ENCODE measurements at places on chromosomes 6 and 20.
A peak's percentile ranks its signal among the peaks of the same experiment; 100 is the strongest.

DNA sequence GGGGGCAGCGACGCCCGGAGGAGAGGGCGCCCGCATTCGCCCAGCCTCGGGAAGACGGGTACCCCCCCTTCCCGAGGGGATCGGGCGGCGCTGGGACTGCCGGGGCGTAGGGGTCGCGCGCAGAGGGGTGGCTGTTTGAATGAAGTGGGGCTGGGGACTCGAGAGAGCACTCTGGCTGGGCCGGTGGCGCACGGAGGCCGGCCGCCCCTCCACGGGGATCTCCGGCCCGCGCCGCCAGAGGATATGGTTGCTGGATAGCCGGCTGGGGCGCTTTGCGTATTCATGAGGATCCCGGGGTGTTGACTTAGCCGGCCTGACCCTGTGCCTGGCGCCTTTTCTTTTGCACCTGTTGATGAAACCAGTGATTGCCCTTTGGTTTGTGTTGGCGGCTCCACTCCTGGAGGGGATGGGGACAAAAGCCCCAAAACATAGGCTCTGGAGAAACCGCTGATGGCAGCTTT is 469 bp downstream of the SYNJ2 start:
- DNase-seq, result peak; percentile 42

DNA sequence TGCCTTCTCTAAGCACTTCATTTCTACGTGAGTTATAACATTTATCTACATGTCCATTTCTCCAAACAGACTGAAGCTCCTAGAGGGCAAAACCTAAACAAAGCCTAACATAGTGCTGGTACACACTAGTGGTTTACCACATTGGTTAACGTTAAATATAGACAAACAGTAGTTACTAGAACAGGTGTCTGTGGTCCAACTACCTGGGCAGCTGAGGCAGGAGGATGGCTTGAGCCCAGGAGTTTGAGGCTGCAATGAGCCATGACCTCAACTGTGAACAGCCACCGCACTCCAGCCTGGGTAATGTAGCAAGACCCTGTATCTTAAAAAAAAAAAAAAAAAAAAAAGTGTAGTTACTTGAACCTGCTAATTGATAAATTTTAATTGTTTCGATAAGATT is 26.5 kb downstream of the PTPRK start:
- DNase-seq, result no peak

DNA sequence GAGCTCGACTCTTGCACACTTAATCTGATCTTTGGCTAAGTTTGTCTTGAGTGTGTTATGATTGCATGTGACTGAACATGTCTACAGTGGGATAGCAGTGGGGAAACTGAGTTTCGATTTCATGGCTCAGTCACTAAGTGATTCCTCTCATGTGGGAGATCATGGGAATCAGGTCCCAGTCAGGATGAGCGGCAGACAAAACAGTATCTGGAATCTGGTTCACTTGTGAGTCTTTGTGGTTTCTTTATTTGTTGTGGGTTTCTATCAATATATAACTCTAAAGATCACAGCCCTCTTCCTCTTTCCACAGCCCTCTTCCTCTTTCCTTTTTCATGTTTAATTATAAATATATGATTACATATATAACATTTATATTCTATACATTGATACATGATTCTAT is 4.0 kb downstream of the RPP21 start:
- DNase-seq, result no peak

- peak; percentile 5 for DNase-seq
Observed at GRCh38 chr20:64131406-64131805, 24.0 kb upstream of the NPBWR2 start.

DNA sequence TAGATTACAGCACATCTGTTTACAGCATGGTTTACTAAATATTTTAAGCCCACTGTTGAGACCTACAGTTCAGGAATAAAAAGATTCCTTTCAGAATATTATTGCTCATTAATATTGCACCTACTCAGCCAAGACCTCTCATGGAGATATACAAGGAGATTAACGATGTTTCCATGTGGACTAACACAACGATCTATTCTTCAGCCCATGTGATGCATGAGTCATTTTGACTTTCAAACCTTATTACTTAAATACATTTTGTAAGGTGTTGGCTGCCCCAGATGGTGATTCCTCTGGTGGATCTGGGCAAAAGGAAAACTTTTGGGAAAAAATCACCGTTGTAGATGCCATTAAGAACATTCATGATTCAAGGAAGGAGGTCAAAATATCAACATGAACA is 48.0 kb upstream of the SDHAF4 start:
- no peak for DNase-seq

- DNase-seq, result peak; percentile 81
Observed at GRCh38 chr20:44080646-44081267, 106.2 kb downstream of the JPH2 start.

DNA sequence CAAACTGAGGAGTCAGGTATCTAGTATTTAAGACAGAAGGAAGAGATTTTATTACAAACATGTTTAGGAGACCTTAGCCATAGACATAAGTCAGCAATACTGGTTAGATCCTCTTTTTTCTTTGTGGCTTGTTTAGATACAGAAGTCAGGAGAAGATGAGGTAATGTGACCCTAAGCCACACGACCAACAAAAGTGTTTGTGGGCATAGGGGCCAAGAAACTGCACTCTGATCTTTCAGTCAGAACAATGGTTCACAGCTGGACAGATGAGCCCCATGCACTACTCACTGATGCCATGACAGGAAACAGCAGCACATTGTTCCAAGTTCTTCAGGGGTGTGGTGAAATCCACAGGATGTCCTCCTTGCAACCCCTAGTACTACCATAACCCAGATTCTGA is 238.5 kb upstream of the RAB32 start:
- DNase-seq, result no peak

DNA sequence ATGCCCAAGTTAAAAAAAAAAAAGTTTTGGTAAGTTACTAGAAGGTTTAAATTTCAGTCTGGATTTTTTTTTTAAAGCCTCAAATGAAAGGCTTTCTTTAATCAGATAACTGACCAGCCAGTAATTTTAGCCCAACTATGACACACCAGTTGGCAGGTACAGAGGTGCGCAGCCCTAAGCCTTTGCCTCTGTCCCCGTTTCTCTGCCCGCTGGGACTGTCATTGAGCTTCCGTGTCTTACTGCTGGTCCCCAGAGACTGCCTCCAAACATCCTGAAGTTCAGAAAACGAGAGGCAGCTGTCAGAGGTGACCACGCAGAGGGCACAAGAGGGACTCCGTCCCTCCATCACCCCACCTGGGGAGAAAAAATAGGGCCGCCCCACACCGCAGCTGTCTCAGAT is 118.2 kb downstream of the RPS12 start:
- no peak for DNase-seq

DNA sequence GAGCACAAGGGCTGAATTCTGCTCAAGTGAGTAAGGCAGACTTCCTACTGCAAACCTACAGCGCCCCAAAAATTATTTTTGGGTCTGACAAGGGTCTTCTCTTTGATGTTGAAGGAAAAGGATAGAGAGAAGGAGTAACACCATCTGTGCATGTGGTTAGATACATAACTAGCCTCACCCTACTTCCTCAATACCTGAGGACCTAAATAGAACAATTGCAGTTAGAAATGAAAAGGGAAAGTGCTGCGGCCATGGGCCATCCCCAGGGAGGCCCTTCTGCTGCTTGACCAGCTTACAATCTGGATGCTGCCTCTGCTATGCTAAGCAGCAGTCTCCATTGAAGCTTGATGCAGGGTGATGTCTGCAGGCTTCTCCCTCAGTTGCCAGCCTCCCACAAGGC is 63.2 kb upstream of the ARMH2 start:
- no peak for DNase-seq

DNA sequence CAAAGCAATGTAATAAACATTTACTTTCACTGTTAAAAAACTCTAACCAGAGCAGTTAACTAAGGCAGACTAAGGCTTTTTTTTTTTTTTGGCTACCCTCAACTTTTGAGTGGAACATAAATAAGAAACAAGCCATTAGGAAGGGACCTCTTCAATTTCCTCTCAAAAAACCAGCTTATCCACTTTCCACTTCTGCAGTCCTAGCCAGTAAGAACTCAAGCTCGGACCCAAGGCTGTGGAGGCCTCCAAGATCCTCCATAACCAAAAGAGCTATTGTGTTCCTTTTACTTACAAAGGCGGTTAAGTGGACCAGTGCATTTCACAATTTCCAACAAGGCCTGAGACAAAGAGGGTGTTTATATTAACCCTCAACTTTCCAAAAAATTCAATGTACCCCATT is 5.3 kb downstream of the KCNK5 start:
- DNase-seq, result no peak

GRCh38 chr6:33927616-33928015 is 123.8 kb upstream of the MLN start:
- DNase-seq, result no peak

- no peak for DNase-seq
Observed at GRCh38 chr6:121867095-121867494, 431.6 kb downstream of the GJA1 start.

- DNase-seq, result peak; percentile 60
Observed at GRCh38 chr20:52305858-52306257, 114.3 kb upstream of the ZFP64 start.

GRCh38 chr6:27977387-27977786 is 20.3 kb downstream of the OR2B6 start:
- DNase-seq, result no peak

DNA sequence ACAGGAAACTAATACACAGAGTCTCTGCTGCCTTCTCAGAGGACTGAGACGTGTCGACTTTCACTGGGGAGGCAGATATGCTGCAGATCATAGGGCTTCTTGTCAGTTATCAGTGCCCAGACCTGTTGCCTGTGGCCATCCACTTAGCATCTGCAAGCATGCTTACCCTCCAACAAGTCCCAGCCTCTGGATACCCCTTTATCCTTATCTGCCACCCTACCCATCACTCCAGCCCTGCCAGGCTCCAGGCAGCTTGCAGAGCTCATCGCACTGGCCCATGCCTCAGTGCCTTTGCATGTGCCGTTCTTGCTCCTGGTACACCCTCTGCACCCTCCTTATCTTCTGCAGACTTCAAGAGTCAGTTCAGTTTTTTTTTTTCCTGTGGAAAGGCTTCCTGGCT is 119.2 kb downstream of the TOX2 start:
- no peak for DNase-seq

DNA sequence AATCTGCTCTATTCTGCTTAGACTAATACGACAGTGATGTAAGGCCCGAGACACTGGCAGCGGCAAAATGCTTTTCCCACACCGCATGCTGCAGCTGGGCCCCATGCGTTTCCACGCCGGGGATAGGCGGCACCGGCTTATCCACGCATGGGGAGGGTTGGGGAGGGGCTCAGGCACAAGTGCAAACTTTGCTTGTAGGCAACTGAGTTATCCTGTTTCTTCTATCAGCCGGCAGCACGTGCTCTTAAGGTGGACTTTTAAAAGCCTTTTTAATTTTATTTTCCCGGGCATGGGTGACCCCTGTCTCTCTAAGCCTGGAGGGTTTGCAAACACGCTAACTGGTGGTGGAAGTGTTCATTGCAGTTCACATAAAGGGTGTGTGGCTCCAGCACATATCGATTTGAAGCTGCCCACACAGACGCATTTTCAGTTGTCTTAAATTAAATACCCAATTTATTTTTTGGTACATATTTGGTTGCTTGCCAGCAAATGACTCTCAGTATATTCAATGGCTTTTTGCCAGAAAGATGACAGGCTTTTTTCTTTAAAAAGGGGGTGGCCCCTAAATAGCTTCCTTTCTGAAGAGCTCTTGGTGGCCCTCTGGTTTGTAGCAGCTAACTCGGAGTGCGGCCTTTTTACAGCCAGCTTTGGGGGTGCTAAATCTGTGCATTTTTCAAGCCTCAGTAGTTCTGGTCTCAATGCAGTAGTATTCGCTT is 561.8 kb upstream of the AGPAT4 start:
- DNase-seq, result no peak

- DNase-seq, result no peak
Observed at GRCh38 chr20:11047559-11047958, 373.8 kb upstream of the JAG1 start.

All from CD4-positive, alpha-beta T cell treated with Interleukin-6 for 4 hours (primary cell).